ENCODE measurements at places on chromosomes 1 and 21.

- no peak for DNase-seq
Measured at GRCh38 chr21:38869196-38869595, 63.5 kb downstream of the ETS2 start.

DNA sequence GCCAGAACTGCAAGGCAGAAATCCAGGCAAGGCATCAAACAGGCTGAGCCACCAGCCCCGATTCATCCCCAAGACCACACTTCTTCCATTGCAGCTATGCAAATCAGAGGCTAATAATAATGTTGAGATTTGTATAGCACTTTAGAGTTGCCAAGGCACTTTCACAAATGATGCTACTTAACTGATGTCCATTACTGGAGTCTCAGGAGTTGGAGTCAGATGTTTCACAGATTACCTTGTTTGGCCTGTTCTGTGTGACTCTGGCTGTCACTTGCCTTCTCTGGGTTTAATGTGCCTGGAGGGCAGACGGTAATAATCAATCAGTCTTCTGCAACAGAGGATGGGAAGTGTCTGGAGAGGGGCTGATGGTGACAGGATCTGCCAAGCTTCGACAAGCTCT lies 40.8 kb upstream of the MPZL1 start:
- DNase-seq, result no peak

DNA sequence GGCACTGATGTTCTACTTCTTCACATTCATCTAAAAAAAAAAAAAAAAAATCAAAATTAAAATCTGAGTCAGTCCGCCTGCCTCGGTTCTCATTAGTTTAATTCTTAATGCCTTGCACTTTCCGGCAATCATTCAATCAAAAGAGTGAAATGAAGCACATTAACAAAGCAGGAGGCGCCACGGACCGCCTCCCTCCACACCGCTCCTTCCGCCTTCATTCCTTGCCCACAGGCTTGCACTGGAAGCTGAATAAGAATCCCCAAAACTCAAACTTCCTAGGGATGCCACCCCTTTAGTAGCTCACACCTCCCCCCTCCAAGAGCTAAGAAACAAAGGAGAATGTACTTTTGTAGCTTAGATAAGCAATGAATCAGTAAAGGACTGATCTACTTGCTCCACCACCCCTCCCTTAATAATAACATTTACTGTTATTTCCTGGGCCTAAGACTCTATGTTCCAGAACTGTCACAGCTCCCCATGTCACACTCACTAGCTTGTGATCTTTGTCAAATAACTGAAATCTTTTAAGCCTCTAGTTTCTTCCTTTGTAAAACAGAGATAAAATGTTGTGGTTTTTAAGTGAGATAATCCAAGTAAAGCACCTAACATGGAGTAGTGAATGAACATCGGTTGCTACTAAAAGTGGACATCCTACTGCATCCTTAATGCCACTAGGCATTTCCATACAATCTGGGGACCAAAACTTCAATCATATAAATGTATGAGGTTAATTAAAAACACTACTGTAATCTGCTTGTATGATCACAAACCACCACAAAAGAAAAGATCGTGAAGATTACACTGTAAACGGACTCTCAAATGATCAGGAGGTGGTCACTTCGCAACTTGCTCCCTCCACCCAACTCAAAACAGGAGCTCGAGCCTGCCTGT lies 27.4 kb downstream of the LGALS8 start:
- DNase-seq, result no peak

GRCh38 chr1:7984811-7985210 lies 23.3 kb downstream of the PARK7 start:
- DNase-seq, result no peak

DNA sequence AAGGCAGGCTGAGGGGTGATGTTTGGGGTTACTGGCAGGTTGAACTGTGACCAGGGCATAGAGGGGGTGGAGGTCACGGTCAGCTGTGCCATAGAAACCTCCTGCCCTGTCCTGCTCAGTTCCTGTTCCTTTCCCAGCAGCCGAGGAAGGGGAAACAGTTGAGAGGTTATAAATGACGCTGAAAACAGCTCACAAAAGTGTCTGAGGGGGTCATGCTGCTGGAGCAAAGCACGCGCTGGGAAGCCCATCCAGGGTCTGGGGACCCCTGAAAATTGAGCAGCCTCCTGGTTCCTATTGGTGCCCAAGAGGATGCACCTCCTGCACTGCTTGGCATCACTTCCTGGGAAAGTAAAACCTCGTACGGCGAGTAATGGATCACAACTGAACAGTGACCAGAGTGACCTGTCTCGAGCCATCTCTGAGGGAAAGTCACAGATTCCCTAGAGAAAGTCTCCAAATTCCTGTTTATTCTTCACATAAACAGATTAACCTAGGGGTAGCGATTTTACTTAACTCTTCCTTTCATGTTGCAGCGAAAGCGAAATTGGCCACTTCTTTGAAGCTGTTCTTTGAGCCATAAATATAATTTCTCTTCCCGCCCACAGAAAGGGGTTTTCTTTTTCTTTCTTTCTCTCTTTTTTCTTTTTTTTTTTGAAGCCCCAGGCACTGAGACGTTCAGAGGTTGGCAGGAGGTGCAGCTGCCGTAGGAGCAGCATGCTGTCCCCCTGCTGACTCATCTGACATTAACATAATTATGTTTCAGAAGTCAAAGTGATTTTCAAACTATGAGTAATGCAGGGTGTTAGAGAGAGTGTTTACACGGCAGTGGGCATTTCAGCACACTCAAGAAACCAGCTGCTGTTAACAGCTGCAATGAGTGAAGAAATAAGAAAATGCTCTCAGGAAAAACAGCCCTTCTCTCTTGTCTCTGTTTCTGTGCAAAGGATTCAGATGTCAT lies 41.8 kb upstream of the ATF3 start:
- DNase-seq, result peak; percentile 45

DNA sequence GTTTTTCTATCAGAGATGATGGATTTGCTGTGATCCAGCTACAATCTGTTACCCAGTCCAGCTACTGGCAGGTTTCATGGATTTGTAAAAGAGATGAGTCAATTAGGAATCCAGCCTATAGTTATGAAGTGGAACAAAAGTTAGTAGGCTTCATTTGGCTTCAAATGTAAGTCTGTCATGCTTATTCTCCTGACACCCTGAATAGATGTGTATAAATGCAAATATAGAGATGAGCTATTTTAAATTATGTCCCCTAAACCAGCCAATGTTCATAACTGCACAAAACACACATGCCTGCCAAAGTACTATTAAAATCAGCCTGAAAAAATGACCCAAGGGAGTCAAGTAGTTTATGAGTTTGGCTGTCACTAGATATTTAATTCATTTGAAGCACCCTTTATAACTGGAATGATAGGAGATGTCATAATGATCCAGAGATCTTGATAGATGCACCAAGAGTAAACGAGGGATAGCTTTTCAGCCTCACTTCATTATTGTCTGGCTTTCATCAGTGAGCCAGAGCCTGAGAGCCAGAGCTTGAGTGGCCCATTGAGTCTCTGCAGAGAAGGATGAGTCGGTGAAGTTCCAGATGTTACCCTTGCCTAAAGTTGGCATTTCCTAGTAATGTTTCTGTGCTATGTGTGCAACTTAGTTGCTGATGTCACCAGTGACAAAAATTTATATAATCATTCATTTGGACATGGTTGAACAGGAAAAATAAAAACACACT lies 11.8 kb upstream of the NTMT2 start:
- no peak for DNase-seq

DNA sequence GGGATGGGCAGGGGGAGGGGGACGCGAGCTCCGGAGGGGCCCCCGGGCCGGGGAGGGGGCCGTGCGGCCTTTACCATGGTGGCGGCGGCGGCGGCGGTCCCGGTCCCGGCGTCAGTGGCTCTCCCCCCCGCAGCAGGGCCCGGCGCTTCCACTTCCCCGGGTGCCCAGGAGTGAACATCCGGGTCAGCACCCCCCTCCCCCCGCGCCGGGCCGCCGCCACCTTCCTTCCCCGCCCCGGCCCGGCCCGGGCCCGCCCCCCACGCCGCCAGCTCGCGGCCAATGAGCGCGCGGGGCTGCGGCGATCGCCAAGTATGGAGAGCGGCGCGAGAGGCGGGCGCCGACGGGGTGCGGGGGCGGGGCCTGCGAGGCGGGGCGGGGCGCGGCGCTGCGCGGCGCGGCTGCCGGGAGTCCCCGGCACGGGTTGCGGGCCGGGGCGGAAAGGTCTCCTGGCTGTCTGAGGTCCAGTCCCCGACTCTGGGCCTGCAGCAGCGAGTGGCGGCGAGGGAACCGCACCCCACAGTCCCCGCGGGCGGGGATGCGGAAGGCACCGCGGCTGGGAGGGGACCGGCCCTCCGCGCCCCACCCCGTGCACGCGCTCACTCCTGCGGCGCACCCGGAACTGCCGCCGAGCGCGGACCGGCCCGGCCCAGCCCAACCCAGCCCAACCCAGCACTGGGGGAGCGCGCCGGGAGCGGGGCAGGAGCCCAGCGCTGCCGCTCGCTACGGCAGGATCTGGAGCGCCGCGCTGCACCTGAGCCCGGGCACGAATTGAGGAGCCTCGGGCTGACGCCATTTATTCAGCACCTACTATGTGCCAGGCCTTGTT lies at the start of gene CAPZB:
TSS of gene CAPZB (minus strand) at position 178 of the 826 bp plus-strand sequence. CDS start at position 77, 101 bp downstream.
- no peak for DNase-seq

DNA sequence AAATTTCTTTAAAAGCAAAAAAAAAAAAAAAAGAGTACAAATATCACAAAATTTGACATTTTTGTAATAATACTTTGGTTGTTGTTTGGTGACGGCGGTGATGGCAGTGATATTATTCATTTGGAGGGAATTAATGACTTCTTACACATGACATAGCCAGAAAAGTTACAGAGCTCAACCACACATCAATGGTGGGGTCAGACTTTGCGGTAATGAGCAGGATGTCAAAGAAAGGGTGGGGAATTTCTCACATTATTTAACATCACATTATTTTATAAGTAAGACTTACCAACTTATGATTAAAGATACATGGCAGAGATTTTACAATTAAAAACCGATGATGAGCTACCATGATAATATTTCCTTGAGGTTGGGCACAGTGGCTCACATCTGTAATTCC lies 248.2 kb downstream of the RERE start:
- DNase-seq, result no peak

GRCh38 chr1:116325922-116326321 lies 47.1 kb upstream of the ATP1A1 start:
- no peak for DNase-seq

- no peak for DNase-seq
Measured at GRCh38 chr1:85894651-85895050, 186.4 kb upstream of the ZNHIT6 start.

DNA sequence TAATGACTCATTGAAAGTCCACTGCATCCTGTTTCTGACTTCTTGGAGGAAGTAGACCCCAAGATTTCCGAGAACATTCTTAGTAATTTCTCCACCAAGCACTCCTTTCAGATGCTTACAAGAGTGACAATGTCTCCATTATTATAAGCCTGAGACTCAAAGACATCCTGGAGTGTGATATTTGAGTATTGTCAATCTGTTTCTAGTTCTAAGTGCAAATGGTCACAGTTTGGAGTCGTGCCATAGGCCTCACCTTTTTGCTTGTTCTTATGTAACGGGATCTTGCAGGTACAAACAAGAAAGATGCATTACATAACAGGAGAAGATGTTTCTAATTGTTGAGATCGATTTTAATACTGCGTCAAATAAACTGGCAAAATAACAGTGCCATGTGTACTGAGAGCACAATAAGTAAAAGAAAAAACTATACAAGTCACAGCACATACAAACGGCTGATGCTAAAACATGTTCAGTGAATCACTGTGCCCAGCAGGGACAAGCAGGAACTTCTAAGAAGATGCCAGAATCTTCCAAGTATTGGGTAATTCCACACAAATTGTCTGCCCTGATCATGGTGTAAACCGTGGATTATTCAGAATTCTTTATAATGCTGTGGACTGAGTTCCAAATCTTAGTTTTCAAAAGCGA lies 54.1 kb downstream of the CD2 start:
- no peak for DNase-seq
